ENCODE measurements at places on chromosomes 3 and 15. TPM values are rescaled to one million over a fixed set of nuclear protein-coding genes. Genes with fewer than 3 reads are reported as not detected.

Gene BUB1B
- 78.3 TPM for total RNA-seq

Gene CPA3
- 16.1 TPM for total RNA-seq

Gene KCTD6
- 12.0 TPM for total RNA-seq

Gene PPP2R3A
- 20.6 TPM for total RNA-seq

Gene ANKRD63
- 0.22 TPM for total RNA-seq

Gene ZNF621
- total RNA-seq: 22.5 TPM

Gene ITIH3
- not detected for total RNA-seq

Gene IQCH
- 2.4 TPM for total RNA-seq

Gene FOXL2NB
- total RNA-seq: 0.14 TPM

Gene FAM174B
- total RNA-seq: 0.66 TPM

Gene WDR93
- 0.13 TPM for total RNA-seq

Gene FGD5
- total RNA-seq: 107 TPM

Gene LRRIQ4
- total RNA-seq: 0.07 TPM

Gene PEX11A
- 3.1 TPM for total RNA-seq

Gene ADIPOQ
- not detected for total RNA-seq

Gene GABRB3
- 0.57 TPM for total RNA-seq

Gene SMAD6
- total RNA-seq: 22.0 TPM

Gene ROPN1B
- total RNA-seq: not detected

Gene REC114
- total RNA-seq: not detected

Gene C2CD4A
- total RNA-seq: 1.3 TPM

Gene MPI
- total RNA-seq: 55.3 TPM

Gene ITGA11
- total RNA-seq: 0.14 TPM

Gene NMB
- 4.5 TPM for total RNA-seq

Gene LRTM1
- total RNA-seq: not detected

Gene LRRK1
- total RNA-seq: 16.2 TPM

Gene DUOX1
- total RNA-seq: under 0.01 TPM

Gene CCR2
- total RNA-seq: not detected

Gene TNFAIP8L3
- 60.8 TPM for total RNA-seq

Gene KBTBD13
- not detected for total RNA-seq

Gene CSPG5
- total RNA-seq: 0.79 TPM

Gene DCUN1D1
- 38.8 TPM for total RNA-seq

Gene VEPH1
- total RNA-seq: 325 TPM

Gene PIGX
- 37.9 TPM for total RNA-seq

Gene MITF
- total RNA-seq: 4.0 TPM

Gene ROPN1
- not detected for total RNA-seq

Gene UNC45A
- total RNA-seq: 99.4 TPM

Gene EPHA6
- total RNA-seq: not detected

Gene ZMAT3
- total RNA-seq: 71.9 TPM

Gene NAA50
- 264 TPM for total RNA-seq

Gene CNTN3
- total RNA-seq: 2.3 TPM

Gene CLDN18
- total RNA-seq: not detected

Gene SCG5
- 0.29 TPM for total RNA-seq

Gene ACP3
- total RNA-seq: not detected

Gene ATXN7
- 27.9 TPM for total RNA-seq

Gene IL17RD
- total RNA-seq: 2.5 TPM

Gene IGSF11
- total RNA-seq: 0.07 TPM

Gene SPESP1
- total RNA-seq: 2.1 TPM

Gene PRR20G
- not detected for total RNA-seq

Gene BNC1
- 12.8 TPM for total RNA-seq

Gene IMPG2
- total RNA-seq: 0.50 TPM
